ENCODE measurements at places on chromosomes 5 and 9.
A peak's percentile ranks its signal among the peaks of the same experiment; 100 is the strongest.

DNA sequence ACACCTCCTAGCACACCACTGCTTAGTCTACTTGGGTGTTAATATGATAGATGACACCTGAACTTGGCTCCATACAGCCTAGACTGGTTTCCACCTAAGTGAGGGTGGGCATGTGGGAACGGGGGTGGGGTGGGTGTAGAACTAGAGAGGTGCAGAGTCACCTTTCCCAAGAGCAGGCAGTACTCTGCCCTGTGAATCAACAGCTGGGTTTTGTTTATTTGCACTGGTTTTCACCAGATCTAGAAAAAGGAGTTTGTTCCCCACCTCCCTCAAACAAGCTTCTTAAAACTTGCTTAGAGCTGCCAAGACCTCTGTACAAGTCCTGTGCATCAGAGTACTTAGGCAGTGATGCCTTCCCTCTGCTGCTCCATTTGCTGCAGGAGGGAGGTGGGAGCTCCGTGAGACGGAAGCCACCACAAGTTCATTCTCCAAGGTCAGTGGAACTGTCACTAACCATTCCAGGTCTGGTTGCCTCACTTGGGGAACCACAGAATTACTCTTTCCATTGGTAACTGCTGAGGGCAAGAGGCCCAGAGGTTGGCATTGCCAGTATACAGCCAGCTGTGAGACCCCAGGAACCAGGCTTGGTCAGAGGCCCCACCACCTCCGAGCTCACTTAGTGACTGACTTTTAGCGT, 163.5 kb downstream of the NR3C1 start:
- no peak for DNase-seq

DNA sequence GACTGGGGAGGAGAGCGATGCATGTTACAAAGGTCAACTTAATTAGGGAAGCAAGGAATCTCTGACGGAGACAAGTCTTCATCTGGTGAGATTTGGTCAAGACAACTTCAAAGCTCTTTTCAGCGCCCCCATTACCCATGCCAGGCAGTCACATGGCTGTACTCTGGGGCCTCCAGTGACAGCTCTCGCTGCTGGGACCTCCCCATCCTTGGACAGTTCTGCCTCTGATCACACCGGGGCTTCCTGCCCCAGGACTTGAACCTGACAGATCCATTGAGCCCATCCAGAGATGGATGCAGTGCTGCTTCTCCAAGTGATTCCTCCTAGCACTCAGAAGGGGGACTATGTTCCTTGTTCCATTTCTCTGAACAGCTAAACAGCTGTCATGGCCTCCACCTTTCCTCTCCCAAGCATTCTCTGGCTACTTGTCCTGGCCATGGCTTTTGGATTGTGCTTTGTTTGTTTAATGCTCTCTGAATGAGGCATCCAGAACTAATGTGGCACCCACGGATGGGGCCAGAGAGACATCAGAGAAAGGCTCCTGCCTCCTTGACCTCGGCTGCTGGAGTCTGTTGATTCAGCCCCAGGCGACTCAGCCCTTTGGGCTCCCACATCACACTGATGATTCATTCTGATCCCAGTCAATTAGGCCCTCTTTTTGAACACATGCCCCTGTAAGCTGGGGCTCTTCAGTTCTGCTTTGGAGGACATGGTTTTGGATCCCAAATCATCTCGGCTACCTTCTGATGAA, 122.1 kb upstream of the ADAMTS16 start:
- no peak for DNase-seq

DNA sequence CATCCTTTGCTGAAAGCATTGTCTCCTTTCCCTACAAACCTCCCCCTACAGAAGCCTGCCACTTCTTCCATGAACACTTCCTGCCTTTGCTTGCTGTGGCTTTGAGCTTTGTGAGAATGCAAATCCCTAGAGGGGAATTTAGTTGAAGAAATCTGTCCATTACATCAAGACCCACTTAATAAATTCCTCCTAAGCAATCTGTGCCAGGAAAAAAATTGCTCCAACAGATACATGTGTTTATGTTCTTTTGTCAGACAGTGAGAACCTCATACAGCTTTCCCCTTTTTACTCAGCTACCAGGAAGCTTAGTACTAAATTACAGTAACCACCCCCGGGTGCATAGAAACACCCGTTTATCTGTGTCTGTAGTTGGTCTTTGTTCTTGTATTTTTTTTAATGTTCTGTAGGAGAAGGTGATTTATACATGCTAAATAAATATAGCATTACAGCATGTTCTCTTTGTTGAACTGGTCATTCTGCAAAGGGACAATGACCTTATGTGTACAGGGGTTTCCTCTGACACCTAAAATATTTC, 43.9 kb downstream of the SH3TC2 start:
- no peak for DNase-seq

DNA sequence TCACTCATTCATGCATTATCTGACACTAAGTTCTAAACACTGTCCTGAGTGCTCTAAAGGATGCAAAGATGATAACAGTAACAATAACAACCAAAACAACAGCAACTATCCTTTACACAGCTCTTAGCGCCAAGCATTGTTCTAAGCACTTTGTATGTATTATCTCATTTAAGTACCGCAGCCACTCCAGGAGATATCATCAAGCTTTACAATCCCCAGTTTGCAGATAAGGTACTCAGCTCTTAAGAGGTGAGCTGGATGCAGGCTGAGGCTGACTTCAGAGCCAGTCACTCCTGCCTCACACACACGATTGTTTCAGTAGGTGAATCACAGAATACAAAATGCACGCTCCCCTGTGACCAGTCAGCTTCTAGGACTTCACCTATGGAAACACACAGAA, 141.8 kb downstream of the PAX5 start:
- no peak for DNase-seq

DNA sequence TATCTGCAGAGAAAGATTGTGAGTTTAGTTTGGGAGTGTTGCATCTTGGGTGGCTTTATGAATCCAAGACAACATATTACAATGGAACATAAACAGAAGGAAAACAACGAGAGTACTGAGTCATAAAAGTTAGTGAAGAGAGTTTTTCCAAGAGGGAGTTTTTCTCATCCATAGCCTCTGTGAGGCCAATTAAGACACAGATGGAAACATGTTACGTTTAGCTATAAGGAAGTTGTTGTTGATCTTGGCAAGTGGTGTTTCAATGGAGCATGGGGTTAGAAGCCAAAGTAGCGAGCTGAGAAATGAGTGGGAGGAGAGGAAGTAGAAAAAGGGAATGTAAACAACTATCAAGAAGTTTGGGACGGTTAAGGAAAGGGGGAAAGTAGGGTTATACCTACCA, 53.3 kb upstream of the SPATA31D4 start:
- peak; percentile 47 for DNase-seq

DNA sequence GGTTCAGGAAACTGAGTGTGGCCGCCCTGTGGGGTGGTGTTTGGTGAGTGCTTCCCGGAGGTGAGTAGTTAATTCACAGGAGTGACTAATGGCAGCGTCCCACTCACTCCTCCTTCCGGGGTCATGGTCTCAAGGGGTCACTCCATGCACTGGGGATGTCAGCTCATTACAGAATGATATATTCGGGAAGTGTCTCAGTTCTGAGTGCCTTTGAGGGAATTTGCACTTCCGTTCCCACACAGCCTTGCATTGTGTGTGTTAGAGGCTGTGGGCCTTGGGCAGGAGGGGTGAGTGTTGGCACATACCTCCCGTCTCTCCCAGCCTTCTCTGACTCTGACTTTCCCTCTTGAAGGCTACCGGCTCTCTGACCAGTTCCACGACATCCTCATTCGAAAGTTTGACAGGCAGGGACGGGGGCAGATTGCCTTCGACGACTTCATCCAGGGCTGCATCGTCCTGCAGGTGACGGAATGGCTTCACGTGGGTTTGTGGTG, 10.5 kb upstream of the AHRR start:
- no peak for DNase-seq

DNA sequence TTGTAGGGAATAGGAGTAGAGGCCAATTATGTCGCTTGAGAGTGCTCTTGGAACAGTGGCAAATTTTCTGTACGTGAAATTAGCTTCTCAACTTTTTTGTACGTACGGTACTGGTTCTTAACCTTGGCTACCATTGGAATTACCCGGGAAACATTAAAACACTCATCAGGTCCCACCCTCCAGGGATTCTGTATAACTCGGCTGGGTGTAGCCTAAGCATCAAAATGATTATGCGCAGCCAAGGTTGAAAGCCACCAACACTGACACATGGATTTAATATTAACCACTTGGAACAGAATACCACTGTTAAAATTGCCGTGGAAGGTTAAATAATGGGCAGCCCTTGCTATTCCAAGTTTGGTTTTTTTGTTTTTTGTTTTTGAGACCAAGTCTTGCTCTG, 17.4 kb downstream of the DNAJA1 start:
- no peak for DNase-seq

DNA sequence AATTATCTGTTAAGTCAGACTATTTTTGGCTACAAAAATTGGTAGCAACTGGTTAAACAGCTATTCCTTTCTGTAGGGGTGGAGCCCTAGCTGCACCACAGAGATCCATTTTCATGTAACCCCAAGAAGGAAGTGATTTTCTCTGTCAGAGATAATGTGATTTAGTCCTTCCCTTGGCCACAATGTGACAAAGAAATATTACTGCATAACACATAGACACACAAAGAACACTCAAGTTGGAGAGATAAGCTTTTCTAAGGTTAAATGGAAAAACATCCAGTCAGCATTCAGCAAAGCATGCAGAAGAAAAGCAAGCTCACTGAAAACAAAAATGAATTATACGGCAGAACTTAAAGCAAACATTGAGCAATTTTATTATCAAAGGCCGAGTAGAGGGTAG, 227.8 kb upstream of the CDH9 start:
- no peak for DNase-seq

- no peak for DNase-seq
These were observed 1.6 kb downstream of the BTNL3 start for GRCh38 chr5:180990086-180990881.

- no peak for DNase-seq
These were observed 64.5 kb downstream of the PRKACG start for GRCh38 chr9:68949271-68950000.

Data from hepatic stellate cell (primary cell).